ENCODE measurements at places on chromosomes 5 and 9. TPM values are rescaled to one million over a fixed set of nuclear protein-coding genes. Genes with fewer than 3 reads are reported as not detected.
A peak's percentile ranks its signal among the peaks of the same experiment; 100 is the strongest.

Gene ACSL6
- total RNA-seq, result 0.77 TPM

Gene COL27A1
- 1.1 TPM for total RNA-seq

- no peak for DNase-seq
These were observed 451.7 kb downstream of the AGTPBP1 start for GRCh38 chr9:85290019-85290418.

DNA sequence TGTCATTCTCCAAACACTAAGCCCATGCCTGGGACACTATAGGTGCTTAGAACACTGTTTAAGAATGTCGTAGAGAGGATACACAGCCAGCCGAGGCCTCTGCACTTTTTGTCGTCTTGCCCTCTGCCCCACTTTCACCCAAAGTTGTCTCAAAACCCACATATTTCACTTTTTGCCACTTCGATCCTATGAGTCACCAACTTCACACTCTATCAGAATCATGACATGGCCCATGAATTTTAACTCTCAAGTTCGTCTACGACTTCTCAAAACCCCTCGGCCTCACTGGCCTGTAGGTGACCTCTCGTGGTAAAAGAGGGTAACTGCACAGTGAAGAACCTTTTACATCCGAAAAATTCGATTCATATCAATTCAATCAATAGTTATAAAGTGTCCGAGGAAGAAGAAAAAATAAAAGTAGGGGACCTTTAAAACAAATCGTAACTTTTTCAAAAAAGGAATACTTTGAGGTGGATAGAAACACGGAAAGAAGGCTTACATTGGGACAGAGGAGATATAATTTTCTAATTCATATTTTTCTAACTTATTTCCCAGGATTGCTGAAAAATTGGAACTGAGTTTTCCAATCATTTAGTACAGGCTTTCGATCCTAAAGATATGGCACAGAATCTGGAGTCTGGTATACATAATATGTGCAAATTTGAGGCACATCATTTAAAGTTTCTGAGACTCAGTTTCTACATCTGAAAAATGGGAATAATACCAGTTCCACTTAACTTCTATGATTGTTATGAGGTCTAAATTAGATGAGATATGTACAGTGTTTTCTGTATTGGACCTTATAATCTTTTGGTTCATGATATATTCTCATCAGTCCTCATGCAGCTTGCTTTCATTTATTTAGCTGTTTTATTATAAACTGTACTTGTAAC, 122.6 kb downstream of the APBA1 start:
- peak; percentile 47 for DNase-seq

Gene GHR
- 3.1 TPM for total RNA-seq

Gene SYK
- 0.13 TPM for total RNA-seq

- DNase-seq, result no peak
These were observed 43.1 kb upstream of the RXRA start for GRCh38 chr9:134283111-134283515.

GRCh38 chr5:168816661-168817060, 237.5 kb upstream of the PANK3 start:
- DNase-seq, result no peak

- no peak for DNase-seq
These were observed 95.4 kb downstream of the JAKMIP2 start for GRCh38 chr5:147687118-147687517.

Gene BTNL8
- total RNA-seq, result 0.13 TPM

Gene RETREG1
- not detected for total RNA-seq

DNA sequence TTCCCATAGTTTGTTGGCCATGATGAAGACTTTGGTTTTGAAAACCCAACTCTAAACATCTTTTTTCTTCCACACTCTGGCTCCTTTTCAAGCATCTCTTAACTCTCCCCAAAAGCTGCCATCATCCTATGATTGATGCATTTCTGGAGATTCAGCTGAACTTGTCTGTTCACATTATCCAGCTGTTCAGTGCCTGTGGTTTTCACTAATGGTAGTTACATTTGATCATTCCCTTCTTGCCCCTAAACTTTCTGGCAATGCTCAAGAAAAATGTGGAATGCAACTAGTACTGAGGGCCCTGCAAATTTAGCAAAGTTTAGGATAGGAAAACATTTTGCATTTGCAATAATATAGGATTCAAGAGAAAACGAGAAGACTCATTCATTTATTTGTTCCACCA, 267.5 kb downstream of the ENC1 start:
- no peak for DNase-seq

DNA sequence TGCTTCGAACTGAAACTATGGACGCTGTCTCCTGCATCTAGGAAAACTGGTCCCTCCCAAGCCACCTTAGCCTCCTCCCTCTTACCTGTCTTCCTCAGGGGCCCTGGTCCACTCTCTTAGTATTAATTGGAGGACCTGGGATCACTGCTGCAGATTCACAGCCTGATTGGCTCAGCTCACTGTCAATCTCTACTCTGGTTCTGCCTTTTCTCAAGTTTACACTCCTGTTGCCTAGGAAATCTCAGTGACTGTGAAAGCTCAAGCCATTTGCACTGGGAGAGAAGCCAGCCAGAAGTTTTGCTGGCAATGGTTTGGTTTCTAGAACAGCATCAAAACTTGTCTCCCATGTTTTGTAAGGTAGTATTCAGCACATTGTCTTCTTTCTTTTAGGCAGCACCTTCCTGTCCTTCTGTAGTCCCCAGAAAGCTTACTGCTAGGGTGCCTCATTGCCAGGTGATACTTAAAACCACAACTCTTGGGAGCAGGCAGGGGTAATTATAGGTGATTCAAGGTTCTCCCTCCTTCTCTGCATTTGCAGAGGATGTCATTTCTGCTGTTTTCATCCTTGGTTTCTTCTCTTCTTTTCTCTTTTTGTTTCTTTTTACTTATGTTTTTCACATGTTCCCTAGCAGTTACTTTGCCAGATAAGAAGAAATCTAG, at the start of gene CAPSL:
Gene CAPSL, minus strand, starts transcription at position 55 of the 660 bp plus-strand sequence. CDS start 17,502 bp downstream, outside the sequence.
- DNase-seq, result no peak

Gene FOXI1
- total RNA-seq, result not detected

GRCh38 chr9:137188086-137188489, 272 bp downstream of the ANAPC2 start:
- DNase-seq, result no peak

Gene TTC16
- total RNA-seq, result not detected
